Suprapubic skin (tissue), 4 donors: ENCODE measurements at places on chromosomes 5 and 9. TPM values are rescaled to one million over a fixed set of nuclear protein-coding genes. Genes with fewer than 3 reads are reported as not detected.

- DNase-seq = peak; percentile 57
These were observed 6.2 kb upstream of the PDLIM4 start for GRCh38 chr5:132251220-132251725.

- DNase-seq = no peak
These were observed 79.4 kb downstream of the WWC1 start for GRCh38 chr5:168370831-168371230.

DNA sequence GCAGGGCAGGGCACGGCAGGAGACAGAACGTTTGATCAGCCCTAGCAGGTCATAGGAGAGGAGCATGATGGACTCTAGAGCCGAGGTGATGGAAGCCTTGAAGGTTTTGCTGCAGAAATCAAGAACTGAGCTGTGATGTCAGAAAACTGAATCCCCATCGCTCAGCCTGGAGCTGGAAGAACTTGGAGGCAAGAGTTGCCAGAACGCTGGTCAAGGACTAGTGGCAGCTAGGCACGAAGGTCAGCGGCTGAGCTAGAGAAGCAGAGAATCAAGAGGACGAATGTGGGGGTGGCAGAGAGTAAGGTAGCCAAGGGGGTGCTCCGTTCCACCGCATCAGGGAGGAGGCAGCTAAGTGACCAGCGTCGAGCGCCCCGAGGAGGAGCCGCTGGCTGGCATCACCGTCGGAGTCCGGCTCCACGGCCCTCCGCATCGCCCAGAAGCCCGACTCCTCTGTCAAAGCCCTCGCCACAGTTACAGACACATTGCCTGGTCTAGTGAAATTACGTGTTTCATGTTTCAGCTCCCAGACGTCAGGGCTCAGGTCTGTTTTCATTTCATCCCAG lies 1.2 kb upstream of the GALNT10 start:
- no peak for DNase-seq

DNA sequence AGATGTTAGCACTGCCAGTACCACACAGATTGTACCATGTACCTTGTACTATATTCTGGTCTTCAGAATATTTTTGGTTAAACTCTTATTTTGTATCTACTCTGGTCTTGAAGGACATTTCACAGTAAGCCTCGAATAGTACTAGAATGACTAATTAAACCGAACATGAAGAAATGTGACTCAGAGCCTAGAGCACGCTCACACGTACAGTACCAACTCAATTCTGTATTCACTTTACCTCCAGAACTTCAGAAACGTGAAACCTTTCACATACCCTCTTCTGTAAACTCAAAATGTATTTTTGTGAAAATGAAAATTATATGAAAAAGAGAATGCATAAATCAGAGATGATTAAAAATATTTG lies 112.8 kb downstream of the MVB12B start:
- no peak for DNase-seq

- no peak for DNase-seq
These were observed 112.4 kb downstream of the ISL1 start for GRCh38 chr5:51495672-51496071.

GRCh38 chr9:125594223-125594610 lies 112.8 kb downstream of the MAPKAP1 start:
- DNase-seq = no peak

- no peak for DNase-seq
These were observed 244.1 kb upstream of the TNC start for GRCh38 chr9:115362101-115362500.

DNA sequence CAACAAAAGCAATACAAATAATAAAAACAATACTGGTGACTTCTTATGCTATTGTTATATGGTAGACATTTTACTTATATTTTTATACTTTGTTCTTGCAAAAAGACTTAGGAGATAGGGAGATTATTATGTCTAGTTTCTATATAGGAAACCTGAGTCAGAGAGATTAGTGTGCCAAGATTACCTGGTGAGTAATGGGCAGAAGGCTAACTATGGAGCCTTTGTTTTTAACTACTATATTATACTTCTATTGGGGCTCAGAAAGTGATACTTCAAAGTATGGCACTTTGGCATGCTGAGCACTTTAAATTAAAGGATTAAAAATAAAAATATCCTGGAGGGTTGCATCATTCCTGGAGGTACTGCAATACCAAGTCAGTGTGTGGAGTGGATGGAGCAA lies 117.5 kb upstream of the CLINT1 start:
- no peak for DNase-seq

DNA sequence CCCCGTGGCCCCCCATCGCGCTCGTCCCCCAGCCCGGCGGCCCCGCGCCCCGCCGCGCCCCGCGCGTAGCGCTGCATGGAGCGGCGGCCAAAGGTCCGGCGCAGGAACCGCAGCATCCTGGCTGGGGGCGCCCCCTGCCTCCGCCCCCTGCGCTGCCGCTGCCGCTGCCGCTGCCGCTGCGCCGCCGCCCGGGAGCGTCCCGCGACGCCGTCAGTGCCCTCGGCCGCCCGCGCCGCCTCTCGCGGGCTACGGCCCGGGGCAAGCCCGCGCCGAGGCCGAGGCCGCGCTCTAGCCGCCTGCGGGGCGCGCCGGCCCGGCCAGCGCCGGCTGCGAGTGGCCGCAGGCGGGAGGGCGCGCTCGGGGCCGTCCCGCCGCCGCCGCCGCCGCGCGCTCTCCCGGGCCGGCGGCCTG lies 523 bp downstream of the EPB41L4B start:
- DNase-seq = no peak

DNA sequence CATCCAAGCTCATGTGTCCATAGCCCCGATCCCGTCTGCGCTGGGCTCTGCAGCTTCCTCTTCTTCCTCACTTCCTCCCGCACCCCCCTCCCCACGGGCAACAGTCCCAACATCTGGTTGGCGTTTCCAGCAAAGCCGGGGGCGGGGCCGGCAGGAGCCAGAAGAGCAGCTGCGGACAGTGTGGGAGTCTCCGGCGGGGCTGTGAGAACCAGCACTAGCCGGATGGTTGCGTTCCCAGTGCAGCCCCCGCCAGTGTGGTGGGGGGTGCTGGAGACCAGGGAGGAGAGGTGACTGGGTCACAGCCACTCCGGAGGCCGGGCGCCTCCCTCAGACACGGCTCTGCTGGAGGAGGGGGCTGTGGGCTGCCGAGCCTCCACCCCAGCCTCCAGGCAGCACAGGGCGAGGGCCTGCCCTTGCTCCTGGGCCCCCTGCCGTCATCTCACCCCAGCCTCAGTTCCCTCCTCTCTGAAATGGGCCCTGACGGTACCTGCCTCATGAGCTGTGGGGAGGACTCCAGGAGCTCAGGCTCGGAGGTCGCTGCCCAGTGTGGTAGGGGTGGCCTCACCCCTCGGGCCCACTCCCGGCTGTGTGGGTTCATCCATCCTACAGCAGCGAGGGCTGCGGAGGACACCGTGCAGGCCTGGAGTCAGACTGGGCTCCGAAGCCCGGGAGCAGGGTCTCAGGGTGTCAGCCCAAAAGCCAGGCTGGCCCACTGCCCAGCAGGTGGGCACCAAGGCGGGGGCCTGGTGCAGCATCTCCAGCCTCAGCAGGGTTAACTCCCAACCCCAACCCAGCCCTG lies 41.5 kb upstream of the NOTCH1 start:
- DNase-seq = no peak

DNA sequence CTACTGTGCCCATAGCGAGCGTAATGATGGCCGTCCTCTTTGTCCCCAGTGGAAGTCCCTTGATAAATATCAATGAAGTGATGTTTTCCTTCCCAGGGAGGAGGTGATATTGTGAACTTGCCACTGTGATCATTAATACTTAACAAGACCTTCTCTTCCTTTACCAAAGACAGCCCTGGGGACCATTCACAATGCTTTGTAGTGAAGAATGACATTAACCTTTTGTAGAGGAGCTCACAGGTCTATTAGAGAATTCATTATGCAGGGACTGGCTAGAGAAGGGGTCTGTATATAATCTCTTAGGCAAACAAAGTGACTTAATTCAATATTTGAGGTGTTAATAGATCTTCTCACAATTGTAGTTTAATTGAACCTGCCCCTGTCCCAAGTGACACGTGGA lies 452.9 kb upstream of the DMAC1 start:
- DNase-seq = no peak

DNA sequence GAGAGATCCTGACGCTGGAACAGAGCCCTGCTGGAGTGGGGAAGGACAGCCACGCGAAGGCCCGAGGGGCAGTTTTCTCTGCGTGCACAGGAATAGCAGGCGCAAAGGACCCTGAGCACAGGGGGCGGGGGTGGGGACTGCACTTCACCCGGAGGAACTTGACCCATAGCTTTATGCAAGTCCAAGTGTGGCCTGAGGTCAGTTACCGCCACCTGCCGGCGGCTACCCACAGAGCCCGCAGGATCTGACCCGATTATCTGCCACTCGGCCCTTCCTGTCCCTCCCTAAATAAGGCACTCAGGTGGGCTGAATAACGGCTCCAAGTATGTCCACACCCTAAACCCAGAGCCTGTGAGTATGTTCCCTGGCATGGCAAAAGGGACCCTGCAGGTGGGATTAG lies 65.4 kb upstream of the FCN1 start:
- peak; percentile 51 for DNase-seq

The FAM120A gene
- total RNA-seq = 108 TPM

The DAB2 gene
- 30.6 TPM for total RNA-seq

The MARCOL gene
- not detected for total RNA-seq

The ANKRD20A1 gene
- total RNA-seq = 7.7 TPM

The MAMDC2 gene
- total RNA-seq = 6.1 TPM

The REEP2 gene
- 1.7 TPM for total RNA-seq

The SLC44A1 gene
- total RNA-seq = 56.1 TPM

The PCDHGA1 gene
- total RNA-seq = 0.34 TPM

The FIBCD1 gene
- not detected for total RNA-seq
